ENCODE measurements at places on chromosomes 7 and 10.
A peak's percentile ranks its signal among the peaks of the same experiment; 100 is the strongest.

- no peak for DNase-seq
These were observed 314.3 kb upstream of the ZMIZ1 start for GRCh38 chr10:78754269-78755062.

DNA sequence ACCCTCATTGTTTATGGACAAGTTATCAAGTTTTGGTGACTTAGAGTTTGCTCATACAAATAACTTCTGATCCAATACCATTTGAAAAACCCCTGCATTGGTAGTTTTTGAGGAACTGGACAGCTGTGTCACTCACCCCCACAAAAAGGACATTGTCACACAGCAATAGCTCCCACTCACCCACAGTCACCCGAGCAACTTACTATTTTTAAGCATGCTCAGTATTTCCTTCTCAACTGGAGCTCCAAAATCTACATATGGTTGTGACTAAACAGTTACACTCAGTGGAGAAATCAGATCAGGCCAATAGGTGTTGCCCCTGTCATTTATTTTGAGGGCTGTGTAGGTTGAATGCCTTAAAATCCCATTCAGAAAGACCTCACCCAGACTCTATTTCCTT is 165.2 kb upstream of the AUTS2 start:
- no peak for DNase-seq

DNA sequence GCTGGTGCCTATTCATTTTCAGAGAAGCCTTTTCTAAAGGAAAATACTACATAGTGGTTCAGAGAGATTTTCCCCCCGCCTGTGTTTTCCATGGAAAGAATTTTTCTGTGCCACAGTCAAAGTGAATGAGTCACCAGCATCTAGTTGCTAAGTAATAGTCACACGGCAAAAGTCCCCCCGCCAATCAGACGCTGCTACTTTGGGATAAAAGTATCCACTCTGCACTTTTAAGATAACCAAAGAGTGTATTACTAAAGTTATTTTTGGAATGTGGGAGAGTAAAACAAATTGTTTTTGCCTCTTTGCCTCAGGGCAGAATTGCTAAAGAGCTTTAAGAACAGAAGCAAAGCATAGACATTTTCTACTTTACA is 23.5 kb downstream of the ABLIM1 start:
- DNase-seq, result no peak

- no peak for DNase-seq
These were observed 9.6 kb upstream of the NUPR2 start for GRCh38 chr7:56125831-56126230.

- DNase-seq, result no peak
These were observed 1.6 kb upstream of the COX19 start for GRCh38 chr7:976901-977325.

GRCh38 chr10:132209130-132209529 is 22.4 kb downstream of the DPYSL4 start:
- no peak for DNase-seq

DNA sequence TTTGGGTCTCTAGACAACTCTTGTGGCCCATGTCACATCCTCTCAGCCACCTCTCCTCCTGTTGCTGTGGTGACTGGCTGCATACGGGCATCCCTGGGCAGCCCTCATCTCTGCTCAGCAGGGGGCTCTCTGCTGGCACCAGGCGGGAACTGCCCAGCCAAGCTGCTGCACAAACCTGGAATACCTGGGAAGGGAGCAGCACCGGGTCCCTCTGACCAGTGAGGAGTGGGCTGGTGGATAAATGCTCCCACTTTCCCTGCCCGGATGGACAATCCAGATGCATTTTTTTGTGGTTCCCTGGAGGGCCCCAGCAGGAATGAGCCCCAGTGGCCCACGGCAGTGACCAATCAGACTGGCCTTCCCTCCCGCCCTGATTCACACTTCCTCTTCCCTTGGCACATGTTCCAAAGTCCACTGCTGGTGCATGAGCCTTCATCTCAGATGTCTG is 21.9 kb downstream of the GRID1 start:
- DNase-seq, result no peak

- no peak for DNase-seq
These were observed 170.8 kb downstream of the VPS50 start for GRCh38 chr7:93402944-93403343.

DNA sequence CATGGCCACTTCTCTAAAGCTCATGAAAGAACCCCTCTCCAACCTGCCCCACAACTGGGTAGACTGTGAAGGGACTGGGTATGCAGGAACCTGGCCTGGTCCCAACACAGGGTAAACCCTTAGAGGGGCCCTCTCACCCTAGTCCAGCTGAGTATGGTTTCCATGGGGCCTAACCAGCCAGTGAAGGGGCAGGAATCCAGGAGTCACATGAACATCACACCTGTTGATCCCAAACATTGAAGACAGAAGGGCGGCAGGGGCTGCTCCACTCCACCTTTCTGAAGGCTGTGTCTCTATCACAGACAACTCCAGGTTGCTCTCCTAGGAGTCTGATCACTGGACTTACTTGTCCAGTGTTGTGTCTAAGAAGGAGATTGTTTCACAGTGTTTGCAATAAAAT is 30.8 kb downstream of the GRID1 start:
- no peak for DNase-seq

GRCh38 chr10:111837985-111838384 is 345.6 kb downstream of the GPAM start:
- no peak for DNase-seq

DNA sequence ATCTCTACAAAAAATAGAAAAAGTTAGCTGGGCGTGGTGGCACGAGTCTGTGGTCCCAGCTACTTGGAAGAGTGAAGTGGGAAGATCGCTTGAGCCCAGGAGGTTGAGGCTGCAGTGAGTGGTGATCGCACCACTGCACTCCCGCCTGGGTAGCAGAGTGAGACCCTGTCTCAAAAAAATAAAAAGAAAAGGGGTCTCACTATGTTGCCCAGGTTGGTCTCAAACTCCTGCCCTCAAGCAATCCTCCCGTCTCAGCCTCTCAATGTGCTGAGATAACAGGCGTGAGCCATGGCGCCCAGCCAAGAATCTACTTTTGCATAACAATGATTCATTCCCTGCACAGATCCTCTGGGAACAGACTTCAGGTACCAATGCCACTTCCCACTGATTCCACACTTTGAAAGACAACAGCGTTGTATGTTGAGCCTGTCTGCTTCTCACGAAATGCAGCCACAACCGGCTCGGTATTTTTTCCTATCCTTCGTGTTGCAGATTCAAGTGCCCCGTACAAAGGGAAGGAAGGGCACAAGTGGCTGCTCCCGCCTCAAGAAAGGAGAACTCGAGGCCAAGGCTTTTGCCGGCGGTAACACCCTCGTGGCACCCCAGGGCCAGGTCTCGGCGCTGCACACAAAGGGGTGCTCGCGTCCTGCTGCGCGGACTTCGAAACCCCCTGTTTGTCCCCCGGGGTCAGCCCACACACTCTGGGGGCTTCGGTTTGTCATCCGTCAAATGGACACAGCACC is 745 bp downstream of the DAGLB start:
- peak; percentile 69 for DNase-seq

- DNase-seq, result peak; percentile 88
These were observed 34.1 kb downstream of the NET1 start for GRCh38 chr10:5446390-5446926.

DNA sequence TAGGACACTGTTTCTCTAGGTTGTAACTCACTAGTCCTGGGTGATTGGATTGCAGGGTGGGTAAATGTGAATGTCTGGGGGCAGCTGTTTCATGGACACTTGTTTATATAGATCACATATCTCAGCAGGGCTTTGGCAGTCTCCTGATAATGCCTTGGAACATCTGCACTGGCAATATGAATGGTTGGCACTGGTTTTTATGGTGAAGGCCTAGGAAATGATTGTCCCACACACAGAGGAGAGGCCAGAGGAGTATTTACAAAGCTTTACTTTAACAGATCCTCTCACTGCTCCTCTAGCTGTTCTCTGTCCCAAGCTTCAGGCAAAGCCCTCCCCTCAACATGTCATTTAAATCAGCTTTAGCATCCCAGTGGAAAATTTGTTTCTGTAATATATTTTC is 171.3 kb upstream of the STEAP4 start:
- peak; percentile 58 for DNase-seq

DNA sequence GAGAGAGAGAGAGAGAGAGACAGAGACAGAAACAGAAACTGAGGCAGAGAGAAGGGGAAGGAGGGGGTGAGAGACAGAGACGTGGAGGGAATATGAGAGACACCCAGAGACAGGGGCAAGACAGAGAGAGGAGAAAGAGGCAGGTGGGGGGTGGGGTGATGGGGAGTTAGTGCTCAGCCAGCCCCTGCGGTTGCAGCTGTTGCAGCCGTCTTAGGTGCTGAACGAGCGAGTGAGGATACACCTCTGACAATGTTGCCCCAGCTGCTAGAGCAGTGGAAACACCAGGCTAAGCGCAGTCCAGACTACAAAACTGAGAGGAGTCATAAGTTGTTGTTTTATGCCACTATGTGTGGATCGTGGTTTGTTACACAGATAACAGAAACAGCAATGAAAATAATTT is 328.2 kb upstream of the SHH start:
- no peak for DNase-seq

DNA sequence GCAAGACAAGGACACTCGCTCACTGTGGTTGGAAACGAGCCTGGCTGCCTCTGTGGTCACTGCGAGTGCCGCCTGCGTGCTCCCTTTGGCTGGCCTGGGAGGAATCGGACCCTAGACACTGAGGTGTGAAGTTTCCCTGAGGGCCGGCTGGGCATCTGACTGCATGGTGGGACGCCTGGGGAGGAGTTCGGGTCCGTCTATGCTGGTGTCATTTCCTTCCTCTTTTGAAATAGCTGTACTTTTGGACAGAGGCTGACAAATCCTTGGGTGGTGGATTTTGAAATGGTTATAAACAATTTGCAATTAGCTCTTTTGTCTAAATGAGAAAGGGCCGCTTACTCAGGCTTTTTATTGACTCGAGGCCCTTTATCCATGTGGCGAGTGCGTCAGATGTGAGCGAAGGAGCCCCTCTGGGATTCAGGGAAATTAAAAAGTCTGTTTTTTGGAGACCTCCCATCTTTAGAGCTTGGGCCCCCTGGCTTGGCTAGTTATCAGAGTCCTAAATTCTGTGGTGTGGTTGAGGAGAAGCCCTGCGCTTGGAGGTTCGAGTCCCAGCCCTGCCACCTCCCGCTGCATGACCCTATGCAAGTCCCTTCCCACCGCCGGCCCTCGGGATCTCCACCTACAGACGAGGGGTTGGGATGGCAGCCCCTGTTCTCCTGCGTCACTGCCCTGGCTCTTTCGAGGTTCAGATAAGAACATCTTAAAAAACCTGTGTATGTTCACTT is 147.1 kb downstream of the RGS10 start:
- no peak for DNase-seq

GRCh38 chr7:35761871-35762677 is 38.8 kb upstream of the SEPTIN7 start:
- no peak for DNase-seq

DNA sequence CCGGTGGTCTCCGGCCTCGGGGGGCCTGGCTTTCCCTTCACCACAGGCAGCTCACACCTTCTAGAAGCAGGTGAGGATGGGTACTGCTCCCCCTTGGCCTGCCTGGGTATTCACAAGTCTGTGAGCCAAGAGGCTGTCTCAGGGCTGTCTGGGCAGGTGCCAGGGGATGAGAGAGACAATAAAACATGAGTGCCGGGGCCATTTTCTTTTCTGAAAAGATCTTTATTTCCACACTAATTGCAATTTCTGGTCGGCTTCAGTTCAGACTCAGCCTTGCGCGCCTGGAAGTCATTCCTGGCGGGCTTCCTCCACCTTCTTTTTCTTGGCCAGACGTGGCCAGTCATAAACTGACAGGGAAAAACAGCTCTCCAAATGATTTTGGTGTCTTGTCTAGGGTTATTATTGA is 171.2 kb downstream of the ARHGAP12 start:
- DNase-seq, result no peak

DNA sequence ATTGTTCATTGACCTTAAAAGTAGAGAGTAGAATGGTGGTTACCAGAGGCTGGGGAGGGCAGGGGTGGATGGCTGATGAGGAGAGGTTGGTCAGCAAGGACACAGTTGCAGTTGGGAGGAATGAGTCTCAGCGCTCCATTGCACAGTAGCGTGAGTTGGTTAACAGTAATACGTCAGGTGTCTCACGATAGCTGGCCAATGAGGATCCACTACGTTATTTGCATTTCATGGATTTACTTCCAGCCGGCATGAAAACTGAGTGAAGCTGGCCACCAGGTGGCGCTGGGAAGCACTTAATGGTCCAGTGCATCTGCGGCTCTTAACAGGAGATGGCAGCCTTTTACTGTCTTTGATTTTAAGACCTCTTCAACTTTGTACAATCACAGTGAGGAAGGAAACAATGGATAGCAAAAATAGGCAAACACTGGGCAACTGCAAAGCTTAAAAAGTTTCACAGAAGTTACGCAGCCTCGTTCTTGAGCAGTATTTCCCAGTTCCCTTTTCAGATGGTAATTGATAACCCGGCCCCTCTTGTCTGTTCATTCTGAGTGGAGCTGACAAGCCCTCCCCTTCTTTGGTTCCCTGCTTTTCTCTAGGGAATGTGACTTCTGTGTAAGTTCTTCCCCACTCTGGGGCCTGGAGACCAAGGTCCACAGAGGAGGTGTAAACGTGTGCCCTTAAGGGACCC is 23.7 kb downstream of the AKR1E2 start:
- peak; percentile 88 for DNase-seq

DNA sequence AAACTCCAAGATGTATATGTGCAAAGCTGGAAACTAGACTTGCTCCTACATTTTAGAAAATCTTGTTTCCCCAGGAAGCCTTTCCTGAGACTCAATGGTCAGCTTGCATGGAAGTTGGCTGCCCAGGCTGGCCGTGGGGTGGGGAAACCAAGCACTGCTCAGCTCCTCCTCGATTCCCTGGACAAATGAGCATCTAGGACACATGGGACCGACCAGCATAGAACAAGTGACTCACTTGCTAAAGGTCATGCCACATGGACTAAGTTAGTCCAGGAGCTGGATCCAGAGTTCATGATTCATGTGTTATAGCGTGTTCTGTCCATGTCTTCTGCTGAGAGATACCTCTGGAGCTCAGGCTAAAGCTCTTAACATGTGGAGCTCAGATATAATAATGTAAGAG is 6.2 kb downstream of the FAM180A start:
- no peak for DNase-seq

- DNase-seq, result peak; percentile 18
These were observed 866.4 kb downstream of the LRMDA start for GRCh38 chr10:76297780-76298281.

DNA sequence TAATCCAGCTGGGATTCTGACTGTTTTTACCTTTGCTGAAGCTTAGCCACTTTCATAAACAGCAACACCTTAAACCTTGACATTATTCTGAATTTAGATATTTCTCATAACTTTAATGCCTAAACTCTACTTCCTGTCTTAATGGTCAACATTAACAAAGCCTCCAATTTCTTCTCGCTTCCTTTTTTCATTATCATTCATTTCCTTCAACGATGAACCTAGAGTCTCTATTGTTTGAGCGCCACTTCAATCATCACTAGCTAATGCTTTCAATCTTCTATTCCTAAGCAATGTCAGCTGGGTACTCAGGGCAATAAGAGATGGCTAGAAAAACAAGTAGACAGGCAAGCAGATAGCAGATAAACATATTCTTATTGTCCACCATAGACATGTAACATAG is 96.6 kb upstream of the TMEM196 start:
- DNase-seq, result no peak

- peak; percentile 22 for DNase-seq
These were observed 76.3 kb upstream of the ABCB5 start for GRCh38 chr7:20539201-20539600.
